ENCODE measurements at places on chromosomes 5 and 9.

GRCh38 chr9:5554254-5554653 is 43.9 kb downstream of the PDCD1LG2 start:
- DNase-seq: no peak

DNA sequence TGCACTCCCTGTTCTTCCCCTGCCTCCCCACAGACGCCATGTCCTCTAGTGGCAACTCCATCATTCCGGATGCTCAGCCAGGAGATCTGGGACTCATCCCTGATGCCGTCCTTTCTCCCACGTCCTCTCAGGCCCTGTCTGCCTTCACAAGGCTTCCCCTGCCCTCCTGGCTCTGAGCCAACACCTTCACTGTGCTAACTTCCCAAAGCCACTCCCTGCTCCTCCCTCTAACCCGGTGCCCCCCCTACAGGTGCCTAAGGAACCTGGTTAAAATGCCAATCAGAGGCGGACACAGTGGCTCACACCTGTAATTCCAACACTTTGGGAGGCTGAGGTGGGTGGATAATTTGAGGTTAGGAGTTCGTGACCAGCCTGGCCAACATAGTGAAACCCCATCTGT is 67.6 kb downstream of the LMX1B start:
- no peak for DNase-seq

DNA sequence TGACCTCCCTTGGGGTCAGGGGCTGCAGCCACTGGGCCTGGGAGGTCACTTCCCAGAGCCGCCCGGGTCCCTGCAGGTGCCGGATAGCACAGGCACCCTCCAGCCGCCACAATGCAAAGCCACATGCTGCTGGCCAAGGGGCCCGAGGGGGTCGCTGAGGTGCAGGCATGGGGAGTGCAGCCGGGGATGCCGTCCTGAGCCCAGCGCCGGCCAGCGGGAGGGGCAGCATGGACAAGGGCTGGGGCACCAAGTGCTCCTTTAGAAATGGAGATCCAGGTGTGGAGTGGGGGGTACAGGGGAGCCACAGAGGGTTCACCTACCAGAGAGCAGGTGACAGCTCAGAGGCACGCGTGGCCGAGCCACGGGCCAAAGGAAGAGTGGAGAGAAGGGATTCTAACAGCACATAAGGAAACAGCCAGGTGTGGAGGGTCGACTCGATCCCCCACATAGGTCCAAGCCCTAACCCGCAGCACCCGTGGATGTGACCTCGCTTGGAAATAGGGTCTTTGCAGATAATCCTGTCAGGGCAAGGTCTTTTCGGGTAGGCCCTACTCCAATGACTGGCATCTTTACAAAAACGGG is 24.7 kb downstream of the ZDHHC11B start:
- no peak for DNase-seq

DNA sequence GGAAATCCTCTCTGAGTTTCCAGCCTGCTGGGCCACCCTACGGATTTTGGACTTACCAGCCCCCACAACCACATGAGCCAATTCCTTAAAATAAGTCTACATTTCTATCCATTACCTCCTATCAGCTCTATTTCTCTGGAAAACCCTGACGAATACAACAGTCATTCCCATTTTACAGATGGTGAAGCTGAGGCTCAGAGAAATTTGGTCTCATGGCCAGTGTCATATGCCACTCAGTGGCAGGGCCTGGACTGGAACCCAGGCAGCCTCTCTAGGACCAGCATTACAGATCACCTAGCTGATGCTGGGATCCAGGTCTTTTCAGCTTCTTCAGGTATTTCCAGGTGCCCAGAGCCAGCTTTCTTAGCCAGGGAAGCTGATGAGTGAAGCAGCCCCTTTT is 45.0 kb upstream of the SH3PXD2B start:
- no peak for DNase-seq

DNA sequence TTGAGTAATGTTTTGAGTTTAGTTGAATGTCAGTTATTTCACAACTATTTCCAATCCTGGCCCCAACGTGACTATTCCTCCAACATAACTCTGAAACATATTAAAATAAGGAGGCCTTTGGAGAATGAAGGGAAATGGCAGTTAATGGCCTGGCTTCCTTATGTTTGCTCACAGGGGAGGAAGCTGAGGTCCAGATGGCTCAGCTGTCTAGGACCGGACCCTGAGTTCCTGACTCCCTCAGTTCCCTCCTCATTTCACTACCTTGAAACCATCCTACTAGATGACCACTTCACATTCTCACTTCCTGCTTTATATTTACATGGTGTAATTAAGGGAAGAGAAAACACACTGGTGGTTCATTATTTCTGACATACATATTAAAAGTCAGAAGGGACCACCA is 6.6 kb downstream of the OTULINL start:
- DNase-seq: no peak

GRCh38 chr9:113746486-113746885 is 129.6 kb upstream of the ZNF618 start:
- DNase-seq: no peak

DNA sequence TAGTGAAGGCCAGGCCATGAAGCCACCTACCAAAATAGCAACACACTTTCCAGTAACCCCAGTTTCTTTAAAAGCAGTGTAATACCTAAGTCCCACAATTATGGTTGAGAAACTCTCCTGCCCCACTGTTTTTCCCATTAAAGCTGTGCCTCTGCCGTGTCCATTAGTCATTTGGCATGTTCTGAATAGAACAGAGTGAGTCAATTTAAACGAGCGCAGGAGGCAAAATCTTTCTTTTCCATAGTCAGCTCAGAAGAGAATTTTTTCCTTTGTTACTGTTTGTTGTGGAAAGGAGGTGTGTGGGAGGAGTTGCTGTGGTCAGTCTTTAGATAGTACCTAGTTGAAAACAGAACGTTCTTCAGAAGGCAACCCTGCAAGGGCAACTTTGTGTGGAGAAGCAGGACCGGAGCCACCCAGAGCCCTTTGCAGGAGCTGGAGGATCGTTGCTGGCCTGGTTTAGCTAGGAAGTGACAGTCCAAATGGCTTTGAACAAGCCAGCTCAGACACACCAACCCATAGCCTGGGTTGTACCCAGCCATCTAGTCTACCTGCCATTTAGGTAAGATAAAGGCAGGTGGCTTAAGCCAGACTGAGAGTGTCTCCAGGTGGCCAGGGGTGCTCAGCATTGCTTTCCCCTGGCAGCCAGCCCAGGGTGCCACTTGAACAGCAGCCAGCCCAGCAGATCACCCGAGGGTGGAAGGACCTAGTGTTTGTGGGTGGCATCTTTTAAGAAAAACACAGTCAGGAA is 30.4 kb downstream of the GADD45G start:
- DNase-seq: no peak

GRCh38 chr9:119873877-119874276 is 504.6 kb upstream of the BRINP1 start:
- DNase-seq: no peak

DNA sequence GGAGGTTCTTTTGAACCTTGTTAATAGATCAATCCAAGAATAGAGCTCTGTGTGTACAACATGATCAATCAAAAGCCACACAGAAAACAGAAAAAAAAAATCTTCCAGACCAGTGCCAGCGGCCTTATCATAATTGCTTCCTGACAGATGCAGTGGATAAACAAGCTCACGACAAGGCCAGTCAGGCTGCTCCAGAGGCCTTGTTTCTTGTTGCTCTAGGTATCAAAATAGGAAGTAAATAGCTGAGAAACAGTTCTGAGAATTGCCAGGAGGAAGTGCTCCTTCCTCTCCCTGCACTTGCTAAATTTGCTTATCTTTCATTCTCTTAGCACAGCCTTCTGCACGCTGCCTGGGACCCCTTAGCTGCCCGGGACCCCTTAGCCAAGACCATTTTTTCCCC is 199.0 kb upstream of the TARS1 start:
- no peak for DNase-seq

- DNase-seq: no peak
These were observed 1129.2 kb downstream of the DTWD2 start for GRCh38 chr5:117859176-117859575.

DNA sequence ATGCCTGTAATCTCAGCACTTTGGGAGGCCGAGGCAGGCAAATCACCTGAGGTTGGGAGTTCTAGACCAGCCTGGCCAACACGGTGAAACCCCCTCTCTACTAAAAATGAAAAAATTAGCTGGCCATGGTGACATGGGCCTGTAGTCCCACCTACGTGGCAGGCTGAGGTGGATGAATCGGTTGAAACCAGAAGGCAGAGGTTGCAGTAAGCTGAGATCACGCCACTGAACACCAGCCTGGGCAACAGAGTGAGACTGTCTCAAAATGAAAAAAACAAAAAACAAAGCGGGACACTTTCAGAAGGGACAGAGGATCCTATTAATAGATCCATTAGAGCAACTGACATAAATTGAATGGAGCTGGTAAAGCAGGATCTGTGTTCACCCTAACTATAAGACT is 89.6 kb upstream of the SGCD start:
- no peak for DNase-seq

DNA sequence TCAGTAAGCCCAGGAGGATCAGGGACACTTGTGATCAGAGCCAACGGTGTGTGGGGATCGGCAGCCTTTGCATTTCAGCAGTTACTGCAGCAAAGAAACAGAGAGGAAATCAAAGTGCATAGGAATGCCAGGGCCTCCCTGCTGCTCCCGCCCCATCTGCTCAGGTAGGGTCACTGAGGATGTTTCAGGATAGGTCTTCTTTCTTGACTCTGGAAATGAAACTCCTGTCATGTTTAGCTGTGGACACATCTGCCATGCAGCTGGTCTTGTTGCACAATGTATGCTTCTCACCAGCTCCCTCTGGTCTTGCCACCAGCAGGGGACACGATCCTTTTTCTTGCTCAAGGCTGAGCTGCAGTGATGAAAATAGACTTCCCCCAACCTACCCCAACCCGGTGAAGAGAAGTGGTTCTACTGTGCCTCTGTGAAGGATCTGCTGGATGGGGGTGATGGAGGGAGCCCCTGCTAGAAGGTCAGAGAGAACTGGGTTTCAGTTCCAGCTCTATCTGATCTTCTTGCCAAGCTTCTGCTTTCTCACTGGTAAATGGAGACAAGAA is 185.2 kb upstream of the KLF4 start:
- DNase-seq: no peak

- DNase-seq: no peak
These were observed 187.1 kb downstream of the CFAP90 start for GRCh38 chr5:7663808-7664207.

- no peak for DNase-seq
These were observed 247.7 kb downstream of the PJA2 start for GRCh38 chr5:109161914-109162683.

GRCh38 chr5:136598802-136599404 is 233.6 kb upstream of the TRPC7 start:
- DNase-seq: no peak

GRCh38 chr9:70761139-70761670 is 346.7 kb upstream of the KLF9 start:
- DNase-seq: no peak

- DNase-seq: no peak
These were observed 1664.5 kb downstream of the EFNA5 start for GRCh38 chr5:106006242-106006641.

DNA sequence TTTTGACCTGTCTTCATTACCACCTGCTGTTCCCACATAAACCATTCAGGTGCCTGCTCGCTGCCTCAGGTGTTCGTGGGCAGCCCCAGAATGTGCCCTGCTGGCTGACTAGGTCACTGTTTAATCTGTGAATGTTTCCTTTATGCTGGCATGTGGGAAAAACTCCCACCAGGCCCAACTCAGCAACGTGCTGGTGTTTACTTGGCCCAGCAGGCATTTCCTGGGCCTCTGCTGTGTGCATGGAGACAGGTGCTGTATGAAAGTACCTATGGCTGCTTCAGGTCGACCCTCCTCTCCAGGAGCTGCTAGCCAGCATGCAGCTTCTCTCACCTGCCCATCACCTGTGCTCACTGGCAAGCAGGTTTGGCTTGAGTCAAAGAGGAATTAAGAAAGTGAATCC is 65.8 kb downstream of the RAD23B start:
- DNase-seq: no peak

- DNase-seq: no peak
These were observed 82.3 kb upstream of the EPB41L4B start for GRCh38 chr9:109403116-109403515.

DNA sequence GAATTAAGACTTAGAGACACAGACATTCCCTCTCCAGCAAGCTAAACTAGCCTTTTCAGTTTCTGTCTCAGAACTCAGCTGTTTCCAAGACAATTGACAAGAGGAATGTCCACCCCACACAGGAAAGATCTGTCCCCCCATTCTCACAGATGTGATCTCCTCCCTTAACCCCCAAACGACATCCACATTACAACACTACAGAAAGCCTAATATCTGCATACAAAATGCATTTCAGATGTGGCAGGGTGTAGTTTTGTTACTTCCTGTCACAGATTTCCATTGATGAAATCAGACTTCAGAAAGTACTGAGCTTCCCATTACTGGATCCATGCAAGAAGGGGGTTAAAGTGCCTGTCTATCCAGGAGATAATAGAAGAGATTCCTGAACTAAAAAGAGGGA is 2.9 kb upstream of the ARSI start:
- no peak for DNase-seq

DNA sequence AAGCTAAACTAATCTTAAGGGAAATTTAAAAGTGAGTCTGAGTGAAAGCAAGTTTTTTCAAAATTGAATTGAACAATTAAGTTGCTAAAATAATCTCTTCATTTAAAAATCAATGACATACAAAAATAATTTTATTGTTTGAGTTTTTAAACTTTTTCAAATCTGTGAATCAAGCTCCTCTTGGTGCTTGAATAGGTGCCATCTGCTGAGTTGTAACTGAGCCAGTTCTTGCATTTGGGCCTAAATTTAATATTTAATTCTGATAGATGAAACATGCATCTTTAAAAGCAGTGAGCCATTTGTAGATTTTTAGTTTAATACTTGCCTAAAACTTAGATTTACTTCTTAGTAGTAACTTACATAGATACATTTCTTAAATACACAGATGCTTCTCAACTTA is 31.8 kb downstream of the SPATA31D1 start:
- no peak for DNase-seq

- DNase-seq: no peak
These were observed 55.3 kb upstream of the ALDH1B1 start for GRCh38 chr9:38337181-38337580.

GRCh38 chr5:129906177-129906887 is 2.1 kb downstream of the CHSY3 start:
- no peak for DNase-seq

- no peak for DNase-seq
These were observed 29.1 kb downstream of the MTX3 start for GRCh38 chr5:79961716-79962574.

DNA sequence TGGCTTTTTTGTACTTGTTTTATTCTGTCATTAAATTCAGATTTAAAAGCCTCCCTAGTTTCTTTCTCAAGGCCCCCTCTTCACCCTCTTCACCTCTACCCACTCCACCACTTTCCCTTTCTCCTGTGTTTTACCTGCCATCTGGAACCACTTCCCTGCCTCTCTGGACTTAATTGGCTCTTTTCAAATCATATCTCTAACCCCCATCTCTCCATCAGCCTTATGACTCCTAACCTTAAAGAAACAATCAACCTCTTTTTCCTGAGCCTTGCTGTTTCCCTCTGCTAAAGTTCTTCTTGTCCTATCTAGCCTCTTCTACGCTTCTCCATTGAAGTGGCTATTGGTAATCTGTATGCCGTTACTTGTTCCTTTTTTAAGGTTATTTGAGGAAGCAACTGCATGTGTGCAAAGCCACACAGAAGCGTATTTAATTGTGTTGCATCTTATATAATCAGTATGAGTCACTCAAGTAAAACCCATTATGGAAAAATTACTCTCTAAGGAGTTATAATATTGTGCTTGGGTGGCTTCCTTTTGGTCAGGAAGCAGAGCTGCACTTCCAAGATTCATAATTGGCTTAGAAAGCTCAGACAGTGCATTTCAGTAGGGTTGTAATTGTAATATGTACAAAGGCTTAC is 653.6 kb upstream of the ITGA1 start:
- DNase-seq: no peak
